Putamen (tissue), 1 donor: ENCODE measurements at places on chromosomes 16 and 17.

GRCh38 chr17:74288785-74289184, 14.8 kb downstream of the DNAI2 start:
- no peak for DNase-seq

DNA sequence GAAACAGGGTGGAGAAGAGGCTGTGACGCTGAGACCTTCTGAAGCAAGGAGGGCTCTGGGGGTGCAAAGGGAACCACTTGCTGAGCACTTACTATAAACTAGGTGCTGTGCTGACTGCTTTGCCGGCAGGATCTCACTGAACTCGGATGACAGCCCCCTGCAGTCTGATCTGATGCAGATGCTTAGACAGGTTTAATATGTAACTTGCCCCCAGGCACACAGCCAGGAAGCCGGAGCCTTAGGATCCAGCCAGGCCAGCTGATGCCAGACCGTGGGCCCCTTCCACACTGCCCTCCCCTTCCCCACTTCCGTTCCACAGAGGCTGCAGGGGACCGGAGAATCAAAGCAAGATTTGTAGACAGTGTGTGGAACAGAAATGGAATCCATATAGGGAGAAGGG, 23.1 kb downstream of the SPACA3 start:
- no peak for DNase-seq

DNA sequence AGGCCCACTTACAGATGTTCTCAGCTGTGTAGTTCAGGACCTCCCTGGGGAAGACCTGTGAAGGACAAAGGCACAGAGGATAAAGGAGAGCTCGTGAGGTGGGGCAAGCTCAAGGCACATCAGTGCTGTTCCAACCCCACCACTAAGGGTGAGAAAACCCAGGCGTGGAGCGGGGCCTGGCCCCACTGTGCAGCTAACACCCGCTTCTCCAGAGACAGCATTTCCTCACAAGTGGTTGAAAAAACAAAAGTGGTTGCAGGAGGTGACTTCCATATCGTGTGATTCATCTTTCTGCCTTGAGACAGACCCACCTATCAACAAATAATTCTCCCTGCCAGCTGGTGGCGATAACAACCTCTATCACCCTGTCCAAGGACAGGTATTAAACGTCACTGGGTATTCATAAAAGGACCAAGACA, 30.0 kb downstream of the SNN start:
- no peak for DNase-seq

- DNase-seq: no peak
Measured at GRCh38 chr17:27322026-27322425, 28.1 kb downstream of the WSB1 start.

GRCh38 chr16:17773698-17774101, 302.9 kb upstream of the XYLT1 start:
- DNase-seq: no peak

- DNase-seq: no peak
Measured at GRCh38 chr16:11082860-11083388, 138.6 kb downstream of the CLEC16A start.

DNA sequence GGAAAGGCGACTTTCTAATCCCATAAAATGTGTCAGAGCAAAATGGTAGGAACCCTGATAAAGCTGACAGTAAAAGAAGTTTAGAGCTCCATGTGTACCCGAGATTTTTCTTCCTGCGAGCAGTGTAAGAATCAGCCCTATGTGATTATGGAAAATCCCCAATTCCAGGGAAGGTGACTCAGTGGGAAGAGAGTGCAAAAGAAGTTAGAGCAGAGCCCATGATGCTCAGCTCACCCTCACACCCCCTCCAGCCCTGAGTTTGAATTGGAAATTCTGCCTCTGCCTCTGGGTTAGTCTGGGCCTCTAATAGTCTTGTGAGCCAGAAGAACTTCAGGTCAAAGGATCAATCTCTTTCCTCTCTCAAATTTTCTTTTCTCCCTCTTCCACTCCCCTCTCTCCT, 12.5 kb downstream of the C17orf78 start:
- peak; percentile 46 for DNase-seq

DNA sequence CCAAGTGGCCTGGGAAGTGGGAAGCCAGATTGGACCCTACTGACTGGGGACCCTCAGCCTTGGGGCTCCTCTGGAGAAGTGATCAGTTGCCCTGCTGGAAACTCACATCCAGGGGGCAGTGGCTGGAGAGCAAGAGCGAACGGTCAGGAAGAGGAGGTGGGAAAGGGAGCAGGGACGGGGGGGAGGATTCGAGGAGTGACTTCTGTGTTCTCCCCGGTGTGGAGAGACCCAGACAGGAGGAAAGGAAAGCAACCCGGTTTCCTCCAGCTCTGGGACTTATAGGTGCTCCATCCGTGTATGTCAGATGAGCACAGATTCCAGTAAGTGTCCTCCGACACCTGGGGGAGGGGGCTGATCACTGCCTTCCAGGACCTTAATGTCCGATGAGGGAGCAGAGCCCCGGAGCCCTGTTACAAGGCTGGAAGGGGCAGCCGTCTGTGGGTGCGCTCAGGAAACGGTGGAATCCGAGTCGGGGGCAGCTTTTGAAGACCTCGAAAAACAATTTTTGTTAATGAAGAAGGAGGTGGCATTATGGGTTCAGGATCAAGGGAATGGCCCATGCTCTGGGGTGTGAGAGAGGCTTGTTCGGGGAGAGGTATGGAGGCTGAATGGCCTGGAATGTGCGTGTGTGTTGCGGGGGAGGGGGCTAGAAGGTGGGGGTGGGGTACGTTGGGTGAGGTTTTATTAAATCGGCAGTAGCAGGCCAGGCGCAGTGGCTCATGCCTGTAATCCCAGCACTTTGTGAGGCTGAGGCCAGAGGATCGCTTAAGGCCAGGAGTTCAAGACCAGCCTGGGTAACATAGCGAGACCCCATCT, 34.8 kb upstream of the NDRG4 start:
- no peak for DNase-seq

DNA sequence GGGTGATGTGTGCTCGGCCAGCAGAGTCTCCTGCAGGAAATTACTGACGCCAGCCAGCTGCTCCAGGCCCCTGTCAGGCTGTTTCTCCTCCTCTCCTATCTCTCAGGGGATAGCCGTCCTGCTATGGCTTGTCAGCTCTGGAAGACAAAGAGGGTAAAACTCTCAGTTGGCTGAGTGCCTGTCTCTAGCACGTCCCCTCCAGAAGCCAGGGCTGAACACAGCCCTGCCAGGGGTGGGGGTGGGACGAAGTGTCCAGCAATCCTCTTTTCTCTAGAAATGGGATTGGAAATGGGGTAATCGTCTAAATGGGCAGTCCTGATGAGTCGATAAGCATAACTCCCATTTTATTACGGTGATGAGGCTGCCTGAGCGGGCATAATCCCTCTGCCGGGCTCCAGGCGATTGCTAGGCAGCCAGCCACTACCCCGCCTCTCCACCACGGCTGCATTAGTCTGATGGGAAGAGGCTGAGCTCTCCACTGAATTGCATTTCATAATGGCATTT, 89.1 kb upstream of the GNAO1 start:
- DNase-seq: peak; percentile 56

- no peak for DNase-seq
Measured at GRCh38 chr16:81500833-81501521, 56.4 kb downstream of the CMIP start.

DNA sequence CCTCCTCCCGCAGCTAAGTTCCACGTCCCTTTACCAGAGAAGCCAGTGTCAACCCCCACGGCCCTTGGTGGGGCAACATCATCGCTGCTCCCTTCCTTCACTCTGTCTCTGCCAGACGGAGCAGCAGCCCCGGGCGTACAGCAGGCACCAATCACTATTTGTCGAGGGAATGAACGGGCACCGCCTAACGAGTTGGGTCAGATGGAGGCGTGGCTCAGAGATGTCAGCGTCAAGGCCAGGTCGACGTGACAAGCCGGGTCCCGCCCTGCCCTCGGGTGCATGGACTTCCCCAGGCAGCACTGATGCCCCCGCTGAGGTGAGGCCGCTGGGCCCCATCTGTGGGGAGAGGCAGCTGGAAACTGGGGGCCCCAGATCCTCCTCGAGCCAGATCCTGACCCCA, 50.0 kb downstream of the CBFA2T3 start:
- no peak for DNase-seq

DNA sequence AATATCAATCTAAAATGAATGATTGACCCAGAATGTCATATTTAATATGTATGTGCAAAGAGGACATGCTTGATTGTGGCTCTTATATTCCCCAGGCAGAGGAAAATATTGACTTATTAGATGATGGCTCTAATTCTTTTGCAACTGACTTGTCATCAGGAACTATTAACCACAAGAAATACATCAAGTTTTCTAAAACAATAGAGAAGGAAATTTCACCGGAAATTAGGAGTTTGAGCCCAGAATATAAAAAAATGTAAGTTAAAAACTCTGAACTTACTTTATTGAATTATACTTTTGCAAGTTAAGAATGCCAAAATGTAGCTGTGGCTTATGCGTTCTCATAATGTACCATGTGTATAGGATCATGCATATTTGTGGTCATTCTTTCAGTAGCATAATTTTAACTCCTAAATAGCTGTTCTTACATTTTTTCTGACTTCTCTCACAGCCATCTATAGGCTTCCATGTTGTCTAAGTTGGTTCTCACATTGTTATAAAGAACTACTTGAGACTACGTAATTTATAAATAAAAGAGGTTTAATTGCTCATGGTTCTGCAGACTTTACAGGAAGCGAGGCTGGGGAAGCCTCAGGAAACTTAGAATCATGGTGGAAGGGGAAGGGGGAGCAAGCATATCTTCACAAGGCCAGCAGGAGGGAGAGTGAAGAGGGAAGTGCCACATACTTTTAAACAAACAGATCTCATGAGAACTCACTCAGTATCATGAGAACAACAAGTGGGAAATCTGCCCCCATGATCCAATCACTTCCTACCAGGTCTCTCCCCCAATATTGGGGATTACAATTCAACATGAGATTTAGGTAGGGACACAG, 11.6 kb downstream of the EFCAB13 start:
- DNase-seq: no peak

GRCh38 chr16:78509965-78510364, 410.5 kb downstream of the WWOX start:
- DNase-seq: no peak

GRCh38 chr17:9987779-9988585, 82.9 kb upstream of the RCVRN start:
- no peak for DNase-seq

DNA sequence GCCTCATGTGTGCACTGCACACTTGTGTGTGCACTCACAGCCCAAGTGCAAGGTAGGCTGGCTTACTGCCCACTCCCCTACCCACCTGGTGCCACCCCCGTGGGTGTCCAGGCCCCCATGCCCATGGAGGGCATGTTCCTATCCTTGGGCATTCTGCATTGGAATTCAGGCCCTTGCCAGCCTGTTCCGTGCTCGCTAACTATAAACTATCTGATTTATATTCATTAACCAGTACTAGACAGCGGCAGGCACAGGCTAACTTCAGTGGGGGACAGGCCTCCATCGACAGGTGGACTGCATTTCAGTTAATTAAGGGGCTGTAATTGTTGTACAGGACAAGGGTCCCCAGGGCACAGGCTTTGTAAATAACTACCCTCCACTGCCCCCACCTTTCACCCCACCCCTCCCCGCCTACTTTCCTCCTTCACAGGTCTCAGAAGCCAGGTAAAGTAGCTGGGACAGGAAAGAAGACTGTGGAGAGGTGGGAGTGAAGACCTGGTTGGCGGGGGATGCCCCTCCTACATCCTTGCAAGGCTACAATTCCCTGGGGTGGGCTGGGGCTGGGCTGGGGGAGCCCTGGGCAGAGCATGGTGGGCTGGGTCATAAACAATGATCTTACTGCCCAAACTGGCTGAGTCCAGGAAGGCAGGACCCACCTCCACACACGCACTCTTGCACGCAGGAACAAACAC, 119.0 kb upstream of the LHX1 start:
- no peak for DNase-seq

GRCh38 chr17:2053380-2054261, 1.3 kb upstream of the HIC1 start:
- DNase-seq: no peak

- no peak for DNase-seq
Measured at GRCh38 chr16:77064037-77064436, 127.0 kb upstream of the MON1B start.

GRCh38 chr16:58218786-58219185, 20.9 kb upstream of the CSNK2A2 start:
- DNase-seq: no peak

GRCh38 chr17:51442088-51442865, 181.9 kb downstream of the UTP18 start:
- no peak for DNase-seq

GRCh38 chr17:1563786-1564613, 1.4 kb upstream of the PITPNA start:
- DNase-seq: no peak

- no peak for DNase-seq
Measured at GRCh38 chr16:83704656-83705055, 103.1 kb upstream of the HSBP1 start.

DNA sequence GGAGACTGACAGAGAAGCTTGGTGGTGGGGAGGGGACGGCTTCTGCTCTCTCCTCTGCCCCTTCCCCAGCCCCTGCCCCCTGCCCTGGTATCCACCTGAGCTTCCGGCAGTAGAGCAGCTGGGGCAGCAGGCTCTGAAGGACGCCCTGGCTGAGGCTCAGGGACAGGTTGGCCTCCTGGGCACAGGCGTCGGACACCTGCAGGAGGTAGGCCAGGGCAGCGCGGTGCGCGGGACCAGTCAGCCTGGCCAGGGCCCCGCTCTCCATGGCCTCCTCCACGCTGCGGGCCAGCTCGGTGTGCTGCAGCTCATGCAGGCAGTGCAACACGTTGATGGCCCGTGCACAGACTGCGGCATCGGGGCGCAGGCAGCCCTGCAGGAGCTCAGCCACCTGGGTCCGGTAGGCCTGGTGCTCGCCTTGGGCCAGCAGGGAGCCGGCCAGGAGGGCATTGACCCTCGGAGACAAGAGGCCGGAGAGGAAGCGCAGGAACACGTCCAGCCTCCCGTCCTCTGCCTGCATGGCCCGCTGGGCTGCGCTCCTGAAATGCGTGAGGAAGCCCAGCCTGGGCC, 14.2 kb downstream of the NLRC3 start:
- DNase-seq: no peak

- DNase-seq: no peak
Measured at GRCh38 chr17:34081269-34081668, 173.8 kb upstream of the CCL2 start.

- no peak for DNase-seq
Measured at GRCh38 chr16:17408955-17409441, 61.8 kb downstream of the XYLT1 start.

DNA sequence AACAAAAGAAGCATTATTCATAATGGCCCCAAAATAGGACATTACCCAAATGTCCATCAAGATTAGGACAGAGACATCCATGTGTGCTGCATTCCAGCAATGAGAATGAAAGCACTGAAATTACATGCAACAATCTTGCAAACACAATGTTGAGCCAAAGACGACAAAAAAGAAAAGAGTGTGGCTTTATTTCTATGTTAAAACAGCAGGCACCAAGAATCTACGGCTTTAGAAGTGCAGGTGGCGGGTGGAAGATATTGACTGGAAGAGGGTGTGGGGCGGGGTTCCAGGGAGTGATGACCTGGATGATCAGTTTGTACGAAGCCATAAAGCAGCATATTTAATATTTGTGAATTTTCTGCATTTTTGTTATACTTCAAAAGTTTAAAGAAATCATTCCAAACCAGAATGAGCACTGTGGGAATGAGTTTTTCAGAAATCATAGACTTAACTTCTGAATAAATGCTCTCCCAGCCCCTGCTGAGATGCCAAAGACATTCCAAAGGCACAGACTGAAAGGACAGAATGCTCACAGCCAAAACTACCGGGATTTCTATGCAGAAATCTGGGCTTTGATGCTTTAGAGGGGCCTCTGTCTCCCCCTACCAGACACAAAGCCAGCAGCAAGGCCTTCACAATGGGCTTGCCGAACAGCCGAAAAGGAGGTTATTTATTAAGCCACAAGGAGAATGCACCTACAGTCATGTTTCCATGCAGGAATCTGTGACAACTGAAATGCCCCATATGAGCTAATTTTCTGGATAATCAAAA, 361.6 kb downstream of the GRIN2A start:
- peak; percentile 33 for DNase-seq
